ENCODE measurements at places on chromosomes 16 and 17.

DNA sequence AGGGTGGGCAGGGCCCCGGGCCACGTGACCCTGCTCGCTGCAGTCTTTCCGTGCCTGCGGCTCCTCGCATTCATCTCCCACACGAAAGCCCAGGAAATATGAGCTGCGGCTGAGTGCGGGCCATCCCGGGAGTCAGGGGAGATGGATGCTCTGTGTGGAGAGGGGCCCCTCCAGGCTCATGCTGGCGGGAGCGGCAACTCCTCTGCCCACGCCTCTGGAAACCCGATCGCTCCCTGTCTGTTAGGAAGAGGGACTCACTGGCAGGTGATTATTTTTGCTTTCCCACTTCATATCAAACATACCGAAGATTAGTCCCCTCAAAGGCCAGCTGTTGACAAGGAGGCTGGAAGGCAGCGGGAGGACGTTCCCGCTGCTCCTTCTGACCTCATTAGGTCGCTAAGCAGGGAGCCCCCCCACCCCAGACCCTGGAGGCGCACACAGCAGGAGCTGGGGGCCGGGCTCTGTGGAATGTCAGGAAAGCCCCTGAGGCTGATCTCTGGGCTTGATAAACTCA, 228.5 kb downstream of the FOXL1 start:
- no peak for DNase-seq

DNA sequence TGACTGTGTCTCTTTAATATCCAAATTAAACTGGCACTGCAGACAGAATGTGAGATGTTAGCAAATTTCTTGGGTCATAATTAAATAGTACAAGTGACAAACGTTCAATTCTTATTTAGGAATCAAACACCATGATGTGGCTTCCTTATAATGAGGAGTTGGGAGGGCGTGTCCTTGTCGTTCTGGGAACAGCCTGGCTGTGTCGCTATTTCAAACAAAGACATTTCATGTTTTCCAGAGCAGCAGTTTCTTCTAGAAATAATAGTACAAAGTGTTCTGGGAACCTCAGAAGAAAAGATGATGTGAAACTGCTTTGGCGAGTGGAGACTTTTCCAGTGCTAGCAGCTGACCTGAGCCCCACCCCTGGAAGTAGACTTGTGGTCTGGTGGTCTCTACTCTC, 301.7 kb upstream of the N4BP1 start:
- no peak for DNase-seq

- no peak for DNase-seq
Measured at GRCh38 chr16:79247386-79247785, 353.2 kb downstream of the MAF start.

- DNase-seq = no peak
Measured at GRCh38 chr17:55452139-55452790, 30.6 kb upstream of the MMD start.

DNA sequence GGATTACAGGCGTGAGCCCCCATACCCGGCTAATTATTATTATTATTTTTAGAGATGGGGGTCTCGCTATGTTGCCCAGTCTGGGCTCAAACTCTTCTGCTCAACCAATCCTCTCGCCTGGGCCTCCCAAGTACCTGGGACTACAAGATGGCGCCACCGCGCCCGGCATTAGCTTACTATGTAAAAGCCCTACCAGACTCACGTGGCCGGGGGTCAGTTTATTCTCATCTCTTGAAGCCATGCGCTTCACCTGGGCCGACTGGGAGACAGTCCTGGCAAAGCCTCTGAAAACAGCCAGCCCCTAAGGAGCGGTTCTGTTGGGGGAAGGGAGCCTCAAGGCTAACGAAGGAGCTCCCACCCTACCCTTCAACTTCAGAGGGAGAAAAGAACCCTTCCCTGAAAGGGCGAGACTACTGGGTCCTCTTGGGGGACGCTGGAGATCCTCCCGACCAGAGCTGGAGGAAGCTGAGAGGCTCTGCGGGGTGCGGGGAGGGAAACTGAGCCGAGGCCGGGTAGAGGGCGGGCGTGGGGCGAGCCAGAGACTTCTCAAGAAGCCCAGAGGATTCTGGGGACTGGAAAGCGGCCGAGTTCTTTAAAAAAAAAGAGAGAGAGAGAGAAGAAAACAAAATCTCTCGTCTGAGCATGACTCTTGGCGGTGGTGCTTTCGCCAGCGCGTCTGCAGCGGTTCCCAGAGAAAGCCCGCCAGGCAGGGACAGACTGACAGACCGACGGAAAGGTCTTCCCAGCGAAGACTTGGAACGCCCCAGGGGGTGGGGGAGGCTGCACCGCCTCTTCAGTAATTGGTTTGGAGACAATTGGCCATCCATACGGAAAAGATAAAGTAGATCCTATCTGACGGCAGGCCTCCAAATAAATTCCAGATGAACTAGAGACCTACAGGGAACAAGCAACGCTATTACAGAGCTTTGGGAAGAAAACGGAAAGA, 5.6 kb upstream of the TUBG2 start:
- DNase-seq = no peak

DNA sequence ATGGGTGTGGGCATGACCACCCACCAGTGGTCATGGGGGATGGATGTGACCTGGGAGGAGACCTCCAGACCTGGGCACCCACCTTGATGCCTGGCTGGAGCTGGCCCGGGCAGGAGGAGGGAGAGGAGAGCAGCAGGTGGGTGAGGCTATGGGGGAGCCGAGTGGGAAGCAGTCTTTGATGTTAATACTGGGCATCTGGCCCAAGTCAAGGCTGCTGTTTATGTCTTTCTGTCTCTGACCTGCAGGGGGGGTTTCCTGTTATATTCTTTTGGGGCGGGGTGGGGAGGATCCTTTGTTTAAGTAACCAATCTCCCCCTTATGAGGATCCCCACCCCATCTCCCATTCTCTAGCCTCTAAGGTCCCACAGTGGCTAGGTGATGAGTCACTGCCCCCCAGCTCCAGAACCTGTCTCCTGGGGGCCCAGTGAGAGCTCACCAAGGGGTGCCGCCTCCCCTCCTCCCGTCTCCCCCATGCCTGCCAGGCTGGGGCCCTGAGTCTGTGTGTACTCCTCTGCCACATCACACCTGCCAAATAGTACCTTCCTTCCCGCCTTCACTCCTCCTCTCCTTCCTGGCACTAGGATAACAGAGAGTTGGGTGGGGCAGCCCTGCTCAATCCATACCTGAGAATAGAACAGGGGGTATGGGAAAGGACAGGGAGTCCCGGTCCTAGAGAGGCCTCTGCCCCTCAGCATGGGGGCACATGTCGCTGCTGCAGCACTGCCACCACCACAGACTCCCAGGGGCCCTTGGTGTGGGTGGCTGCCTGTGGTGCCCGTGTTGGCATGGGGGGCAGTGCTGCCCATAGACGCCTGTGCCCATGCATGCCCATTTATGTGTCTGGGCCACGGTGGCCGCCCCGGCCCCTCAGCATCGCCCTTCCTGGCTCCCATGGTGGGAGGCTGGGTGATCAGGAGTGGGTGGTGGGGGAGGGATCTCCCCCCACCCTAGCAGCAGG, 7.3 kb downstream of the THRA start:
- peak; percentile 27 for DNase-seq

GRCh38 chr17:74541176-74542111, 4.5 kb downstream of the CD300C start:
- no peak for DNase-seq

DNA sequence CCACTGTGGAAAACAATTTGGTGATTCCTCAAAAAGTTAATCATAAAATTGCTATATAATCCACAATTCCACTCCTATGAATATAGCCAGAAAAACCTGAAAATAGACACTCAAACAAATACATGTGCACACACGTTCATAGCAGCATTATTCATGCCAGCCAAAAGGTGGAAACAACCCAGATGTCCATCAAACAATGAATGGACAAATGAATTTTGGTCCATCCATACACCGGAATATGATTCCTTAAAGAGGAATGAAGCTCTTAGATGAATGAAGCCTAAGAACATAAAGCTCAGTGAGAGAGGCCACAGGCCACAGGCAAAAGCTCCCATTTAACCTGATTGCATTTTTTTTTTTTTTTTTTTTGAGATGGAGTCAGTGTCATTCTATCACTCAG, 114.6 kb upstream of the TNRC6C start:
- DNase-seq = no peak

All from activated naive CD4-positive, alpha-beta T cell treated with Interleukin-2 at 50 U/mL for 16 hours (primary cell).